Effector CD4-positive, alpha-beta T cell (primary cell): ENCODE measurements at places on chromosomes 7 and 10.

- DNase-seq: no peak
Observed at GRCh38 chr10:129058664-129059155, 408.3 kb upstream of the MGMT start.

DNA sequence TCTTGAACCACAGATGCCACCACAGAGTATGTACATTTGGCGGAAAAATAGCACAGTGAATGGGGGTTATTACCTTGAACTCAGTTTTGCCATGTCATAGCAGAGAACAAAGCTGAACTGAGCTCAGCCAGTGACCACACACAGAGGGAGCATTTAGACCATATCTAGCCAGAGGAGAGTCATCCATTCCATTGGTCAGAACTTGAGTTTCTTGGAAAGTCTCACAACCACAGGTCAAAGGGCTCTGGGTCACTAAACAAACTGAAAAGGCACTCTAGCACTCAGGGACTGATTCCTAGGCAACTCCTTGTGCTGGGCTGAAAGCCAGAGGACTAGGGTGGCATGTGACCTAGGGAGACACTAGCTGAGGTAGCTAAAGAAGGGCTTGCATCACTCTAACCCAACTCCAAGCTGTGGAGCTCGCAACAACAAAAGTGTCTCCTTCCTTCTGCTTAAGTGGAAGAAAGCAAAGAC is 239.7 kb upstream of the SEMA3D start:
- DNase-seq: no peak

GRCh38 chr7:63071920-63072319 is 926.7 kb upstream of the ZNF722 start:
- no peak for DNase-seq

- no peak for DNase-seq
Observed at GRCh38 chr10:122191936-122192541, 79.1 kb upstream of the BTBD16 start.

DNA sequence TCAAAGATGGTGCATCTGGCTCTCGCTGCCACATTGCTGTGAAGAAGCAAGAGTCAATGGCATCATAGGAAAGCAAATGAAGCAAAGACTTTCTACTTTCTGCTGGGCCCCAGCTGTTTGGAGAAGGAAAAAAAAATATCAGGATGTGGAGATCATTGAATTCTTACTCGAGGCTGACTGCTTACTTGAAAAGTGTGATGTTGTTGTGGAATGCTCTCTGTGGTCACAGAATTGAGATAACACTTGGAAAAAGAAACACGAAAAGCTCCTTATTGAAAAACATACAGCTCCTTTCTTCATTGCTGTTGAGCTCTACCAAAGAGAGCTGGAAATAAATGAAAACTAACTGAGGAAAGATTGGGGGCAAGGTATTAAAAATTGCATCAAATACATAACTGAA is 157.4 kb upstream of the TBX20 start:
- DNase-seq: no peak

GRCh38 chr10:7763929-7764328 is 23.9 kb downstream of the KIN start:
- DNase-seq: no peak

- DNase-seq: no peak
Observed at GRCh38 chr10:16944986-16945385, 127.8 kb upstream of the RSU1 start.

DNA sequence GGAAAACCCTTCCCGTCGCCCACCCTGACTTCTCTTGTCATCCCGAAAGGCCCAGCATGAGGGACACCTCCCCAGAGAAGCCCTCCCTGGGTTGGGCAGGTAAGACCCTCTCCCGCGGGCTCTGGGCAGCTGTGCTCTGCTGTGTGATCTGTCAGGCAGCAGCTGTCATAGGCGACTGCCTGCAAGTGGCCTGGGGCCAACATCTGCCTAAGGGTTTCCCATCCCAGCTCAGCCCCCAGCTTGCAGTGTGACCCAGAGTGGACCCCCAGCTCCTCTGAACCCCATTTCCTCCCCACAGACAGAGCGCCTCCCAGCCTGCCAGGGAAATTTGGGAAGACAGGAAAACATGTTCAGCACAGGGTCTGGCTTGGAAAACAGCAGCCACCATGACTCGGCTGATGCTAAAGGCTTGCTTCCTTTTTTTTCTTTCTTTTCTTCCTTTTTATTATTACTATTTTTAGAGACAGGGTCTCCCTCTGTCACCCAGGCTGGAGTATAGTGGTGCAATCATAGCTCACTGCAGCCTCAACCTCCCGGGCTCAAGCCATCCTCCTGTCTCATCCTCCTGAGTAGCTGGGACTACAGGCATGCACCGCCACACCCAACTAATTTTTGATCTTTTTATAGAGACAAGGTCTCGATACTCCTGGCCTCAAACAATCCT is 18.3 kb upstream of the TNRC18 start:
- DNase-seq: no peak
